ENCODE measurements at places on chromosomes 4 and X. TPM values are rescaled to one million over a fixed set of nuclear protein-coding genes. Genes with fewer than 3 reads are reported as not detected.
A peak's percentile ranks its signal among the peaks of the same experiment; 100 is the strongest.

GRCh38 chr4:186037692-186038658 lies 31.0 kb upstream of the TLR3 start:
- no peak for DNase-seq

DNA sequence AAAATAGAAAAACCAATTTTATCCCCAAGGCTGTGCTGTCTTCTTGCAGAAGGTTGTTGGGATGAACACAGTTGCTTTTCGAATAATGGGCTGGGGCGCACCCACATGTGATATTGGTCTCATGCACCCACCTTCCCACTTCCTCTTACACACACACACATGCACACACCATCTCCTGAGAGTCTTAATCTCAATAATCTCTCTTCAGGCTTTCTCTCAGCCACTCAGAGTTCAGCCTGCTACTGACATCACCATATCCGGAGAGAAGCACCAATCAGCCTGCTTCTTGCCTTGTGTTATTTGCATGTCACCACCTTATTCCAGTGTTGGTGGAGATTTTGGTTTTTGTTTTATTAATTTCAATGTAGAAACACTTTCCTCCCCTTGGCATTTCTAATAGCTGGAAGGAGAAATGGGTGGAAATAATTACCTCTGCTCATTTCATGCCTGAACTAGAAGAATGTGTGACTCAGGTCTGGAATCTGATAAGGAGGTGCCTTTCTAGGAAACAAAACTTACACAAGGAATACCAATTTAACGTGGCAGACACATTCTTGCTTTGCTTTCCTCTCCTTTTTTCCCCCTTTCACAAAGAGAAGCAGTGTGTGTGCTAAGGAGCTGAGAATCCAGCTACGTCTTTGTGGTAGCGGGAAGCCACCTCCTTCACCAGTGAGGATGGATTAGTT lies 400.2 kb downstream of the MID1IP1 start:
- no peak for DNase-seq

- DNase-seq: peak; percentile 61
Measured at GRCh38 chr4:5460106-5460801, 248.1 kb downstream of the EVC2 start.

DNA sequence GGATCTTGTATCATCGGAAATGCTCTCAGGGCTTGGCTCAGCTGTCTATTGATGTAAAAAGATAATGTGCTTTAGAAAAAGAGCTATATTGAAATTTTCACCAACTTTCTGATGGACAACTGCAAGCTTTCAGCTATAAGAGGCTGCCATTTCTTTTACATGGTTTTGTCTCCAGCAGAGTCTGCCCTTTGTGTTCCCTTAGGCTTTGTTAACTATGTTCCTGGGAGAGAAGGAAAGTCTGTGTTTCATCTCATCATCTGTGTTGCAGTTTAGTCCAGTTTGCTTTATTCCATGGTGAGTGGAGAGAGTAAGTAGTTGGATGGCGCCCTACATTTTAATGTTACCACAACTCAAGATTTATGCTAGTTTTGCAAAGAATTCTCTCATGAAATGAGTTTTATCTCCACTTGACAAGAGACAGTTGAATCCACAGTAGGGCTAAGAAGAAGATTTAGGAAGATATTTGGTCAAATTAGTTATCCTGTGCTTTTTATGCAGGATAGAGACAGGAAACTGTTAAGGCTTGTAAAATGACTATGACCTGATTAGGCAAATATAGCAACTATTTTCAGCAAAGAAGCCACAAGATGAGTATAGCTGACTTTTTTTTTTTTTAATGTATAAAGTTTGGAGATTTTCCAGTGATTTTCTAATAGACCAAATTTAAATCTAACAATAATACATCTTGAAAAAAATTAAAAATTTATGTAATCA lies 16.5 kb downstream of the SEPTIN11 start:
- no peak for DNase-seq

- no peak for DNase-seq
Measured at GRCh38 chr4:125961626-125962025, 646.9 kb downstream of the FAT4 start.

DNA sequence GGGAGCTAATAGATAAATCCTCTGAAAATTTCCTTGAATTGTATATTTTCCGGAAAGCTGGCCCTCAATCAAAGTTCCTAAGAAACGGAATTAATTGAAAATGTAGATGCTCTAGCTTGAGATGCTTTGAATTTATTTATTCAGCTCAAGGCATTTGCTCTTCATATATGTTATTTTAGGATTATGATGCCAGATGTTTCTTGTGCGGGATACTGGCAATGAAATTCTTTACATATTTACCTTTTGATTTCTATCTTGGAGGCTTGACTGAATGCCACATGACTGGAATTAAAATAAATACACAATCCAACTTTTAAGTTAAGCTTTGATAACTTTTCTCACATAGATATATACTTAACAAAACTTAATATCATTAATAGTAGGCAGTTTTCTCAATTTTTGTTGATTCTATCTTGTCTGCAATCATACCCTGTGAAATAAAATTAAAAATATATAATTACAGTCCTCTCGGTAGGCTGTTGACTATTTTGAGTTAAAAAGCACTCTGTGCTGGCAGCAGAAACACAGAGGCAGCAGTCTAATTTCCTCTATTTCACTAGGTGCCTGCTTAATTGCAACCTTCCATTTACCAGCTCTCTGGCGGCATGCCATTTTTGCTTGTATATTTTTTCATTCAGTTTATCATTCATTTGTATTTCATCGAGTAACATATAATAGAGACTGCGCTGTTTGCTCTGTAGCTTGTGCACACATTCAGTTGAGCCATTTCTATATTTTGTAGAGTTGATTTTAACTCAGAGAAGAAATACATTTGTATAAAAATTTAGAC lies 991.5 kb downstream of the ADGRL3 start:
- no peak for DNase-seq

GRCh38 chr4:784401-785331 lies 41.3 kb downstream of the CPLX1 start:
- DNase-seq: no peak

- DNase-seq: no peak
Measured at GRCh38 chr4:139144911-139145551, 32.0 kb downstream of the ELF2 start.

DNA sequence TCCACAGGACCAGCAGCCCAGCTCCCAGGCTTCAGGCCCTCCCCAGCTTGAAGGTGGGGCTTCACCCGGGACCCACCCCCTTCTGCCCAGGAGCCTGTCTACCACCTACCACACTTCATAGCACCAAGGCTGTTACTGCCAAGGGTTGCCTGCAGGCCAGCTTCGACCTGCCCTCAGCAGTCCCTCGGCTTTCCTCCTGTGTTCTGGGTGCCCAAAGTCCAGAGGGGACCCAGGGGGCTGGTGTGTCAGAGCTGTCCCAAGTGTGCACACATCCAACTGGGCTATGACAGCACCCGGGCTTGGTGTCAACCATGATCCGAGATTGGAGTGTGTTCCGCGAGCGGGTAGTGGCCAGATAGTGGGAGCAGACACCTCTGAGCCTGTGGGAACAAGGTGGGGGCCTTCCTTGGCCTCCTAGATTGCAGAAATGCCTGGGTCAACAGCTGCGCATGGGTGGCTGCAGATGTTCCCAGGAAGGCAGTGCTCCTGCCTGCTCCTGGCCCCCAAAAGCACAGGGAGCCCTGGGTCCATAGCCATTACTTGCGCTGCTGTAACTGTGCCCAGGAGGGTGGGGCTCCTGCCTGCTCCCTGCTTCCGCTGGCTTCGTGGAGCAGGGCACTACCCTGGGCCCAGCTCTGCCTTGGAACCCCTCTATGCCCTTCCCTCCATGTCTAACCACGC lies 16.8 kb downstream of the SULT1B1 start:
- no peak for DNase-seq

DNA sequence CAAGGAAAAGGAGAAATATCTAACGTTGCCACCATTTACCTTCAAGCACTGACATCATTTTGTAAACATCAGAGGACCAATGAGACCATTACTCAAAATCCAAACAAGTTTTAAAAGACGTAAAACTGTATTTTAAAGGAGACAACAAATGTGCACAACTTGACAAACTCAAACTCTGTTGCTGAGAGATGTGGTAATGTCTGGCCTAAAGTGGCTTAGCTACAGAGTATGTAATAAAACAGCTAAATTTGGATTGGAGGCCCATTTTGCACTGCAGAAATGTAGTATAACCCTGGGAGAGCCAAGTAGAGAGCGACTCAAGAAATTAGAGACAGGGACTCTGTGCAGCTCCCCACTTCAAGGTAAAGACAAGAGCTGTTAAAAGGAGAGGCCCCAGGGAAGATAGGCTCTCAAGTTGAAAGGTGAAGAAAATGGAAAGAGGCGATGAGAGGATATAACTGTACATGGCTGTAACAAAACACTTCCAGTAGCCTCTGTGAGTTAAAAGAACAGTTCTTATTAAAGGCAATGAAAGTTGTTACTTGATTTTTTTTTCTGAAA lies 20.3 kb downstream of the UNC5C start:
- DNase-seq: no peak

GRCh38 chrX:15781961-15782699 lies 8.2 kb upstream of the ZRSR2 start:
- no peak for DNase-seq

ADH7 gene
- not detected for total RNA-seq

DNA sequence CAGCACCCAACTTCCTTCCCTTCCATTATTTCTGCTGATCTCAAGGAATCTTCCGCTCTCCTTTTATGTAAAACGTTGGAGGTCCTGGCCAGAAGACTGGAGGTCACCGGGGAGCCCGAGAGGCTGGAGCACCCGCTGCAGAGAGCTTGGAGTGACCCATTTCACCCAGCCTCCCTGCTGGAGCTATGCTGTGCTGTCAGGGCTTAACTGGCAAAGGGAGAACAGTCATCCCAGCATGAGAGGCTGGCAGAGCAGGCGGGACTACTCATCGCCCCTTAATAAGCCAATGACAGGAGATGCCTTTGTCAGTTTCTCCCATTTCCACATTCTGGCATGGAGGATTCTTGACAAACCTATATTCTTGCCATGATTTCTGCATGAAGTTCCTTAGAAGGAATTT lies 98.9 kb downstream of the GATB start:
- no peak for DNase-seq

GRCh38 chr4:38242101-38242500 lies 281.9 kb downstream of the PTTG2 start:
- no peak for DNase-seq

DNA sequence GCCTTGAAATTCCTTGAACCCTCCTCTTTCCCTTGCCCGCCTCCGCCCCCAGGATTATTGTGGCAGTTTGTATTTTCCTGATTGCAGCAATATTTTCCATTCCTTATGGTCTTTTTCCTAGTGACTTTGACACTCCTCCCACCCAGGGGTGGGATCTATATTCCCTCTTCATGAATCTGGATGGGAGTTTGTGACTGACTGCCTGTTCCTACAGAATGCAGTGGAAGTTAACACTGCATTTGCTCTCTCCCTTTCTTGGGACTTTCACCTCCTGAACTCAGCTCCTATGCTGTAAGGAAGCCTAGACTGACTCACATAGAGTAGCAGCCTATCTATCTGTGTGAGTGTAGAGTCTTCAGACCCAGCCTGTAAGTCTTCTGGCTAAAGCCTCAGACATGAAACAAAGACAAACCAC lies 2.2 kb downstream of the FUNDC2 start:
- DNase-seq: no peak

GRCh38 chr4:10164877-10165283 lies 48.3 kb upstream of the WDR1 start:
- DNase-seq: no peak

GRCh38 chrX:41594634-41595033 lies 94.1 kb upstream of the GPR34 start:
- no peak for DNase-seq

- no peak for DNase-seq
Measured at GRCh38 chr4:165723051-165723795, 149.8 kb upstream of the TLL1 start.

- no peak for DNase-seq
Measured at GRCh38 chr4:145679520-145679919, 426 bp upstream of the C4orf51 start.

CCNG2 gene
- total RNA-seq: 41.3 TPM

DNA sequence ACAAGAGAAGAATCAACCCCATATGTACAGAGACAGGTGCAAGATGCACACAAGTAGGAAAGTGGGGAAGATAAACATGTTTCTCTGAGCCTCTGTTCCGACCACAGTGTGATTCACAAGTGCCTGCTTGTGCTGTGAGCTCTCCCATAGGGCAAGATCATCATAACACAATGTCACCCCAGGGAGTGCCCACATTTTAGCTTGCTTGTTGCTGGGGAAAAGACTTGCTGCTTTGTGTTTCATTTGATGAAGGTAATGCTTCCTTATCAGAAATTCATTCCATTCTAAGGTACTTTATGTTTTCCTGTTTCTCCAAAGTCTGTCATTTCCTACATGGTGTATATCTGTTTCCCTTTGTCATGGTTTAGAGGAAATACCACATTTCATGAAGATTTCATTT lies 304.5 kb upstream of the DIPK2B start:
- no peak for DNase-seq

DNA sequence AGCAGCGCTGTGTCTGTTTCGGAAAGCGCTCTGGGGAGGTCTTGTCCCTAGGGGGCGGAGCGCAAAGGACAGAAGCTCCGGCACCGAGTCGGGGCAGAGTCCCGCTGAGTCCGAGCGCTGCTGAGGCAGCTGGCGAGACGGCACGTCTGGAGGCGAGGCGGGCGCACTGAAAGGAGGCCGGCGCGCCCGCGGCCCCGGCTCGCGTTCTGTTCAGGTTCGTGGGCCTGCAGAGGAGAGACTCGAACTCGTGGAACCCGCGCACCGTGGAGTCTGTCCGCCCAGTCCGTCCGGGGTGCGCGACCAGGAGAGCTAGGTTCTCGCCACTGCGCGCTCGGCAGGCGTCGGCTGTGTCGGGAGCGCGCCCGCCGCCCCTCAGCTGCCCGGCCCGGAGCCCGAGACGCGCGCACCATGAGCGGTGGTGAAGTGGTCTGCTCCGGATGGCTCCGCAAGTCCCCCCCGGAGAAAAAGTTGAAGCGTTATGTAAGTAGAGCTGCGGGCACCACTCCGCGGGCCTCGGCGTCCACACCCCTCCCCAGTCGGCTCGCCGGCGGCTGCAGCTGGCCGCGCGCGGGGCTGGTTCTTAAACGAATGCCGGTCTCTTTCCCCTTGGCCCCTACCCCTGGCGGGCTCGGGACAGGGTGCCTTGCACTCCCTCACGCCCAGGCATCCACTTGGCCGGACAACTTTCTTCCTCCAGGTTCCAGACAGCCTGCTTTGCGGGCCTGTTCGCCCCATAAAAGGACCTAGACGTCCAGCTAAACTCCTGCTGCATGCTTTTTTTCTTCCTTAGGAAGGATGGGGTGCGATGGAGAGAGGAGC lies at the start of gene GAB1:
GAB1 (plus strand) TSS at position 96 of the 819 bp plus-strand sequence; CDS start at position 409, 313 bp downstream.
- DNase-seq: peak; percentile 90

DNA sequence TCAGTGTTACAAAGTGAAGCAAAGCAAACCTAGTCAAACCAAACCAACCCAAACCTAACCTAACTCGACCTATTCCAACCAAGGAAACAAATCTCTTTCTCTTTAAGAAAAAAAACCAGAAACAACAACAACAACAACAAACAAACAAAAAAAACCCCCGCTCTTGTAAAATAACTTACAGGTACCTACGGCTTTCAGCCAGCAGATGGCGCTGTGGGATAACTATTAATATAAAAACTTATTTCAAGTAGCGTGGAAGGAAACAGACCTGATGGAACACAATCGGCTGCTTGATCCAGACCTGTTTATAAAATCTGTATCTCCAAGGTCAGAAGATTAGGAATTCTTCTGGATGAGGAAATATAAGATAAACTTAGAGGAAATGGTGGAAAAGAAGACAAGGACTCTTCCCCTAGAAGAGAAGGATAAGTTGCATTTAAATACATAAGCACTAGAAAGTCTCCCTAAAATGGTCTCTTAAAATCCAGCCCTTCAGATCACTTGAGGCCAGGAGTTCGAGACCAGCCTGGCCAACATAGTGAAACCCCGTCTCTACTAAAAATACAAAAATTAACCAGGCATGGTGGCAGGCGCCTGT lies 34.4 kb upstream of the CDKL5 start:
- DNase-seq: peak; percentile 65

All from upper lobe of right lung (tissue), 1 donor.